Activated CD8-positive, alpha-beta T cell treated with anti-CD3 and anti-CD28 coated beads for 36 hours (primary cell): ENCODE measurements at places on chromosomes 5 and 9. TPM values are rescaled to one million over a fixed set of nuclear protein-coding genes. Genes with fewer than 3 reads are reported as not detected.

DNA sequence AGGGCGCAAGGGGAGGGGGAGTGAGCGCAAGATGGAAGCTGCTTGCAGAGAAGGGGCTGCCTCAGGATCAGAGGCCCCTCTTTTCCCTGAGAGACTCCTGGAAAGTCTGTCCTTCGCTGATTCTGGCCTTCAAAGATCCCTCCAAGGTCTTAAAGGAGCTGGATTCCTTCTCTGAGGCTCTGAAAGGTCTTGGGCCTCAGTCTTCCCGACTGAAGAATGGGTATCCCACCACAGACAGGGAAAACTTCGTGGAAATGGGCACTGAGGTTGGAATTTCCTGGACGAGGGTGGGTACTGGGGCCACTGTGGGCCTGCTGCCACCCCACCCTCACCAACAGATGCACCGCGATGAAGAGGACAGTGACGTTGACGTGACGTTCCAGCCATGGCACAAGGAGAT, 3.1 kb downstream of the PTRH1 start:
- H3K4me1 ChIP-seq: peaks cover 31% of the 10 kb centered on the region
- H3K36me3 ChIP-seq: peaks cover 2% of the 10 kb centered on the region
- no peaks in the 10 kb centered on the region for H3K27me3 ChIP-seq

Gene COMMD10
- 16.7 TPM for total RNA-seq

- no peak overlapping the region for H3K4me3 ChIP-seq
- H3K36me3 ChIP-seq: no peaks in the 10 kb centered on the region
- H3K27ac ChIP-seq: no peak overlapping the region
- no peaks in the 10 kb centered on the region for H3K27me3 ChIP-seq
- DNase-seq: no peak
Observed at GRCh38 chr9:89564346-89564878, 40.4 kb upstream of the GADD45G start.

Gene RHOBTB3
- total RNA-seq: 0.50 TPM

- no peak for DNase-seq
- peaks cover 19% of the 10 kb centered on the region for H3K27me3 ChIP-seq
- H3K4me1 ChIP-seq: no peaks in the 10 kb centered on the region
Observed at GRCh38 chr9:32589083-32589723, 16.2 kb upstream of the NDUFB6 start.

GRCh38 chr5:143931476-143931875, 119.5 kb downstream of the HMHB1 start:
- H3K27me3 ChIP-seq: no peaks in the 10 kb centered on the region
- no peak for DNase-seq
- no peaks in the 10 kb centered on the region for H3K36me3 ChIP-seq
- no peak overlapping the region for H3K27ac ChIP-seq
- H3K4me1 ChIP-seq: no peaks in the 10 kb centered on the region
- no peak overlapping the region for H3K4me3 ChIP-seq

- H3K27me3 ChIP-seq: no peaks in the 10 kb centered on the region
- H3K4me1 ChIP-seq: no peaks in the 10 kb centered on the region
- H3K36me3 ChIP-seq: no peaks in the 10 kb centered on the region
- H3K4me3 ChIP-seq: no peak overlapping the region
- DNase-seq: no peak
- no peak overlapping the region for H3K27ac ChIP-seq
Observed at GRCh38 chr5:133229931-133230664, 178.3 kb downstream of the HSPA4 start.

- DNase-seq: peak; percentile 14
- peaks cover 20% of the 10 kb centered on the region for H3K27me3 ChIP-seq
- no peak overlapping the region for H3K27ac ChIP-seq
- no peak overlapping the region for H3K4me3 ChIP-seq
- H3K4me1 ChIP-seq: no peaks in the 10 kb centered on the region
Observed at GRCh38 chr5:38666668-38667498, 110.4 kb upstream of the LIFR start.

Gene C9orf153
- total RNA-seq: 0.16 TPM
